ENCODE measurements at places on chromosomes 1 and 21.

GRCh38 chr1:70745199-70745598 is 302.4 kb downstream of the PTGER3 start:
- DNase-seq = no peak

- DNase-seq = no peak
These were observed 412 bp downstream of the GPR25 start for GRCh38 chr1:200873116-200873670.

GRCh38 chr1:186904361-186904760 is 75.6 kb downstream of the PLA2G4A start:
- DNase-seq = no peak

- DNase-seq = no peak
These were observed 123.7 kb downstream of the NAV1 start for GRCh38 chr1:201662646-201663045.

GRCh38 chr1:63718541-63718970 is 55.3 kb upstream of the ROR1 start:
- no peak for DNase-seq

GRCh38 chr1:176602388-176603004 is 139.5 kb downstream of the PAPPA2 start:
- no peak for DNase-seq

Data from CD4-positive, alpha-beta T cell treated with Interleukin-6 at 100 ng/mL for 8 hours (primary cell).